ENCODE measurements at places on chromosomes 5 and 9.

- no peak for DNase-seq
Observed at GRCh38 chr5:125070961-125071360, 324.5 kb upstream of the ZNF608 start.

- no peak for DNase-seq
Observed at GRCh38 chr5:141701360-141702119, 19.5 kb upstream of the ARAP3 start.

DNA sequence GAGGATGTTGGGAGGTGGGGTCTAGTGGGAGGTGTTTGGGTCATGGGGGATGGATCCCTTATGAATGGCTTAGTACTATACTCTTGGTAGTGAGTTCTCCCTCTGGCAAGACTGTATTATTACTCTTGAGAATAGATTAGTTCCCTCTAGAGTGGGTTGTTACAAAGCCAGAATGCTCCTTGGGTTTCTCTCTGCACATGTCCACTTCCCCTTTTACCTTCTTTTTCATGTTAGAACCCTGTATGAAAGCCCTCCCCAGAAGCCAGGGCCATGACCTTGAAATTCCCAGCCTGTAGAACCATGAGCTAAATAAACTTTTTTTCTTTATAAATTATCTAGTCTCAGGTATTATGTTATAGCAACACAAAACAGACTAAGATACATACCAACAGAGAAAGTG, 31.1 kb downstream of the SLC24A2 start:
- no peak for DNase-seq

DNA sequence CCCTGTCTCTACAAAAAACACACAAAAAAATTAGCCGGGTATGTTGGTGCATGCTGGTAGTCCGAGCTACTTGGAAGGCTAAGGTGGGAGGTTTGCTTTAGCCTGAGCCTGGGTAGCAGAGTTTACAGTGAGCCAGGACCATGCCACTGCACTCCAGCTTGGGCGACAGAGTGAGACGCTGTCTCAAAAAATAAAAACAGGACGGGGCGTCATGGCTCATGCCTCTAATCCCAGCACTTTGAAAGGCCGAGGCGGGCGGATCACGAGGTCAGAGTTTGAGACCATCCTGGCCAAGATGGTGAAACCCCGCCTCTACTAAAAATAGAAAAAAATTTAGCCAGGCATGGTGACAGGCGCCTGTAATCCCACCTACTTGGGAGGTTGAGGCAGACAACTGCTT, 40.3 kb downstream of the UBE2D2 start:
- no peak for DNase-seq

GRCh38 chr9:136052991-136053756, 41.9 kb downstream of the NACC2 start:
- DNase-seq, result no peak

DNA sequence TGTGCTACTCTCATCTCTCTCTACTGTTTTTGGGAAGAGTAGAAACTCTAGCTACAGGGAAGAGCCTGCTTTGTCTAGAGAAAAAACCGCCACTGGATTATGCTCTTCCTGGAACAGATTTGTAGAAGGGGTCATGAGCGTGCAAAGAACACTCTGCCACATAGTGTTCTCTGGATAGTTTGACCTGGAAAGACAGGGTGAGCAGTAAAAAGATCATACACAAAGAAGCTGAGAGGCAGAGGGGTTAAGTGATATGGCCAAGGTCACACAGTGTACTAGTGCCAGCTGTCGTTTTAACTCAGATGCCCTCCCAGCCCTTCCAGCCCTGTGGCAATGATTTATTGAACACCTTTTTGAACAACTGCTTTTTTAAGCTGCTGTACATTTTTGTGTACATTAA, 182.2 kb downstream of the NNT start:
- no peak for DNase-seq

DNA sequence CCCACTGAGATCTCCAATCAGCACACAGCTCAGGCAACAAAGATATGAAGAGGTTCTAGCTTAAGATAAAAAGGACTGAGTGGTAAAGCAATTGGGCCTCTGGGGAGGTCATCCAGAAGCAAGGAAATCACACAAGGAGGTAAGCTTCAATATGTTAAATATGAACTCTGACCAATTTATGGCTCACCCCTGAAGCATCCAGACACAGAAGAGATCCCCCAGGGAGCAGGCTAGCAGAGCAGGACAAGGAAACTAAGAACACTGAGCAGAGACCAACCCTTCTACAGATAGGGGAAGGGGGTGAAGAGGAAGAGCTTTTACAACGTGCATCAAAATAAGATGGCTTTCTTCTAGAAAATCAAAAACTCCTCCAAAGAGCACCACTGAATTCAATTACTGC, 616.2 kb downstream of the DNAH5 start:
- DNase-seq, result no peak

GRCh38 chr9:20490246-20490834, 132.0 kb downstream of the MLLT3 start:
- no peak for DNase-seq

DNA sequence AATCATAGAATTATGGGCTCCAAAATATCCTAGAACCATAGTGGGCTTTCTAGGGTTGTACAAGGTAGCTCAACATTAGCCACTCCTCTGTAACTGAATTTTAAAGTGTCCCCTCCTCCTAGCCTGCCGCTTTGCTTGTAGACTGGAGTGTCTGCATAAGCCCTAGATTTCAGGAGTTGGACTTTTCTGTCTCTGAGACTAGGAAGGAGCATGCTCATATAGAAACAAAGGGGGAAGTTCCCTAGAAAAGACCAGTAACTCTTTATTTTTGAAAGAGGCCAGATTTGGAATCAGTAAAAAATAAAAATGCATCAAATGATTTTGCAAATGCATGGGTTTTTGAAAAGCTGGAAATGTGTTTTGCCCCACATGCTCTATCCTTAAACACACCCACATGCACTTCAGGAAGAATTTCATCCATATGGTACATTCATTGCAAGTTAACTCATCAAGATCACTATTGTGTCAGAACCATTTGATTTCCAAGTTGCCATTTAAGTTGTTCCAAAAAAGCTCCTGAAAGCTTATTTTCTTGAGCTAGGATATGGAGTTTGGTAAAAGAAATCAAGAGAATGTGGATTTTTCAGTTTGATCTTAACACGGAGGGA, 121.0 kb upstream of the NR3C1 start:
- no peak for DNase-seq

DNA sequence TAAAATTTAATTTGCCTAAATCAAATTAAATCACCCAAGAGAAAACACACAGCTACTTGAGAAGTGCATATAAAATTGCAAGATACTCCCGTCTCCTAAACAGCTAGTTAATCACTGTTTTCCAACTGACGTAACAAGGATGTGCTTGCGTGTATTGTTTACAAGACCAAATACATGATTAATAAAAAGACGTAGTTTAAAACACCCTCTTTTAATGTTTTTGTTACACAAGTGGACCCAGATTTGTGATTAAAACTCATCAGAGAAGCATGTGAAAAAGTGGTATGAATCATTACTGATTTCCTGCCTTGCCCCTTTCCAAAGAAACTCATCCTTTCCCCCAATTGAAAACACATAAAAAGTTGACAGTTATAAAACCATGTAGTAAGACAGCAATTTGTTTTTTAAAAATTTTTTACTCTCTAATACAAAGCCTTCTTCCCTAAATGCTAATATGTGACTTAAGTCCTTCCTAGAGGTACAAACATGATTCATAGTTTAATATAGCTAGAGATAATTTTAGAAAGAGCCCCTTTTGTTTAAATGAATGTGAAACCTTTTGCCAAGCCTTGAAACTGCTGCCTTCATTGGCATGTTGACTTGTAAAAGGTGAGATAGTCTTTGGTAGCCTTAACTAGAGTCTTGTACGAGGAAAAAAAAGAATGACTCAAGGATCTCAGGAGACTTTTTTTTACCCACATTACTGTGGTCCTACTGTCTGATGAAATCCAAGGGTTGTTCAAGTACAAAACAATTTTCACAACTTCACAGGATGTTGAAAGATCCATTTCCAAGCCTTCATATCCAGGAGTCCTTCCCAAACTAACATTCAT, 61.4 kb upstream of the FST start:
- no peak for DNase-seq

DNA sequence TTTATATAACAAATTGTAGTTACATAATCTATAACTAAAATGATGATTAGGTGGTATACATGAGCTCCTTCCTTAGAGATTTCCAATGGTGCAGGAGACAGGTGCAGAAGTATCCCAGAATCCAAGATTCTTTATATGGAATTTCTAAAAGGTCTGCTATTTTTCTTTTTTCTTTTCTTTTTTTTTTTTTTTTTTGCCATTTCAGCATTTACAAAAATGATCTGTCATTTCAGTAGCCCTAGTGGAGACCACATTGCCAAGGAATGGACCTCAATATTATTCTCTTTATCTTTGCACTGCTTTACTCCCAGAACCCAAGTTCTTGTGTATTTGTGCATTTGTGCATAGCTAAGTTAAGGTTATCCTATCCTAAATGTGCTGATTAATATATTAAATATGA, 61.7 kb downstream of the MRPS30 start:
- DNase-seq, result no peak

DNA sequence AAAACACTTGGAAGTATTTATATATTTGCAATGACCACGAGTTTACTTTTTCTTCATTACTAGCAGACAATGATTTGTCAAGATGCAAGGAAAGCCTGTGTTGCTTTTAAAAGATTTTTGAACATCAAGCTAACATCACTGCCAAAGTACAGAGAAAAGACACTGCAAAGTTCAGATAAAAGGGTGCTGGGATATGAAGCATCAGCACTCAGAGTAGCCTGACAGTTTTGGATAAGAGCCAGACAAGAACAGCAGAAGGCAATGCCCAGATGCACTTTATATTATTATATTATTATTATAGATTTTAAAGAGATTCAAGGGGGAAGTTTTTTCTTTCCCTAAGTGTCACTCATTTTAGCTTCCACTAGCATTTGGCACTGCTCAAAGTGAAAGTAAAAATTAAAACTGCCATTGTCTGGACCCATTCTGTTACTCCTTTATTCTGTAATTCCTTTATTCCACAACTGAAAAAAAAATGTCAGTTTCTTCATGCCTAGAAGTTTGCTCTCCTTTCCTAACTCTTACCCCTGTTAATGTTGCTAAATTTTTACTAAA, 240.6 kb downstream of the EFNA5 start:
- DNase-seq, result no peak

- DNase-seq, result no peak
Observed at GRCh38 chr5:73763300-73764032, 137.5 kb downstream of the ARHGEF28 start.

GRCh38 chr5:97544678-97545077, 361.6 kb upstream of the RIOK2 start:
- DNase-seq, result no peak

GRCh38 chr5:76718381-76718832, 2.5 kb downstream of the F2R start:
- no peak for DNase-seq

GRCh38 chr5:168365581-168366081, 74.2 kb downstream of the WWC1 start:
- peak; percentile 32 for DNase-seq

GRCh38 chr9:34403554-34404380, 27.1 kb upstream of the MYORG start:
- peak; percentile 65 for DNase-seq

GRCh38 chr5:3634061-3634460, 38.4 kb downstream of the IRX1 start:
- DNase-seq, result no peak

GRCh38 chr9:70480405-70480980, 66.0 kb upstream of the KLF9 start:
- peak; percentile 46 for DNase-seq

GRCh38 chr5:95966005-95966404, 4.4 kb upstream of the ELL2 start:
- no peak for DNase-seq

All from omental fat pad (tissue), 4 donors.